Endothelial cell (in vitro differentiated cells): ENCODE measurements at places on chromosomes 2 and 18. TPM values are rescaled to one million over a fixed set of nuclear protein-coding genes. Genes with fewer than 3 reads are reported as not detected.

REG3G gene
- total RNA-seq: not detected

IL36G gene
- total RNA-seq: not detected

DNA sequence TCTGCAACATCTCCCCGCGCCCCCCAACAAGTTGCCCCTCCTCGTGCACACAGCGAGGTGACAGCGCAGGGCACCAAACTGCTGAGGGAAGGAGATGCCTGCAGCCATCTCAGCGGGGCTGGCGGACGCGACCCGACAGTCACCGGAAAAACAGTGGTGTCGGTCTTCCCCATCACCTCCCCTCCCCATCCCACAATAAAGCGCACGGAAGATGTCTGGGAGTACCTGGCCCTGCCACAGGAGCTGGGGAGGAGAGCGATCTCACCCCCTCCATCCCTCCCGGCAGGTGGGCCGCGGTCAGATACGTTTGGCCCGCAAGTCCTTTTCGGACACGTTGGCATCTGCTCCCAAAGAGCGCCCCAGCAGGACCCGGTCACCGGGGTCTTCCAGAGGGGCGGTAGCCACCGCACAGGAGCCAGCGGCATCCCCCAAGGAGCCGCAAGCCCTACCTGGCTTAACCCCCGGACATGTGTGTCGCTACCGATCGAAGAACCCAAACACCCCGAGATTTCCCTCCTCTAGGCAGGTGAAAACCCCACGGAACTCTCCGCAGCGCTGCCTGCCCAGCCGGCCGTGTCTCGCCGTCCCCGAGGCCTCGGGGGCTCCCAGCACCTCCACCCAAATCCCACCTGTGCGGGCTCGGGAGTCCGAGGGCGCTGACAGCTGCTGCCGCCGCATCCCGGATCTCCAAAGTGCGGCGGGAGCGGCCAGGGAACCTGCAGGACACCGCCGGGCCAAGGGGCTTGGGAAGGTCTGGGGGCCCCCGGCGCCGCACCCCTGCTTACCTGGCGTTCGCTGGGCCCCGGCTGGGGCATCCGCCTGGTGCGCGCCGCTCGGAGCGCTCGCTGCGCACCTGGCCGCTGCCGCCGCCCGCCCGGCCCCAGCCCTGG, 657 bp downstream of the ATP8B1 start:
- H3K36me3 ChIP-seq: peaks cover 10% of the 10 kb centered on the region
- peaks cover 17% of the 10 kb centered on the region for H3K27me3 ChIP-seq
- no peak overlapping the region for H3K27ac ChIP-seq
- H3K4me1 ChIP-seq: peaks cover 46% of the 10 kb centered on the region

GRCh38 chr18:74429096-74429495, 28.0 kb downstream of the DIPK1C start:
- H3K4me1 ChIP-seq: peaks cover 2% of the 10 kb centered on the region
- peaks cover 16% of the 10 kb centered on the region for H3K27me3 ChIP-seq
- H3K36me3 ChIP-seq: peaks cover 18% of the 10 kb centered on the region
- H3K4me3 ChIP-seq: no peak overlapping the region
- H3K27ac ChIP-seq: no peak overlapping the region
- no peak for DNase-seq

EFEMP1 gene
- total RNA-seq: 2.3 TPM

GRCh38 chr2:161160226-161161073, at the start of gene TANK:
TSS of gene TANK (plus strand) at chr2:161160428. CDS start at chr2:161179663, 19,235 bp downstream.
- H3K27me3 ChIP-seq: peaks cover 10% of the 10 kb centered on the region
- peaks cover 24% of the 10 kb centered on the region for H3K4me1 ChIP-seq
- H3K4me3 ChIP-seq: peak within 1 kb of the TSS; percentile 100
- no peaks in the 10 kb centered on the region for H3K36me3 ChIP-seq
- H3K27ac ChIP-seq: peak within 1 kb of the TSS; percentile 100

DNA sequence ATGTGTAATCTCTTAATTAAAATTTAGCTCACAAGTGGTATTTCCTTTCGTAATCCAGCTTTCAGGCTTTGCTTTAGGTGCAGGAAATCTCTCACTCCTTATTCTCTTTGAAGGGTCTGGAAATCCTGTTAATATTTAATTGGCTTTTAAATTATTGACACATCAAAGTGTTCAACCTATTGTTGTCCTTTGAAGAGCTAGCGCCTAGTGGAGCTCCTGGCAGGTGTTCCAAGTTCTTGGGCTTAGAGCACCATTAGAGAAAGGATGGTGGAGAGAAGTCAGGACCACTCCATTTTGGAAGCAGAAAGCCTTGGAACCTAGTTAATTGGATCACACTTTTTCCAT, 92.4 kb downstream of the CABLES1 start:
- no peak overlapping the region for H3K27ac ChIP-seq
- H3K4me1 ChIP-seq: peaks cover 37% of the 10 kb centered on the region
- DNase-seq: no peak
- peaks cover 12% of the 10 kb centered on the region for H3K36me3 ChIP-seq
- H3K27me3 ChIP-seq: peaks cover 5% of the 10 kb centered on the region

DNA sequence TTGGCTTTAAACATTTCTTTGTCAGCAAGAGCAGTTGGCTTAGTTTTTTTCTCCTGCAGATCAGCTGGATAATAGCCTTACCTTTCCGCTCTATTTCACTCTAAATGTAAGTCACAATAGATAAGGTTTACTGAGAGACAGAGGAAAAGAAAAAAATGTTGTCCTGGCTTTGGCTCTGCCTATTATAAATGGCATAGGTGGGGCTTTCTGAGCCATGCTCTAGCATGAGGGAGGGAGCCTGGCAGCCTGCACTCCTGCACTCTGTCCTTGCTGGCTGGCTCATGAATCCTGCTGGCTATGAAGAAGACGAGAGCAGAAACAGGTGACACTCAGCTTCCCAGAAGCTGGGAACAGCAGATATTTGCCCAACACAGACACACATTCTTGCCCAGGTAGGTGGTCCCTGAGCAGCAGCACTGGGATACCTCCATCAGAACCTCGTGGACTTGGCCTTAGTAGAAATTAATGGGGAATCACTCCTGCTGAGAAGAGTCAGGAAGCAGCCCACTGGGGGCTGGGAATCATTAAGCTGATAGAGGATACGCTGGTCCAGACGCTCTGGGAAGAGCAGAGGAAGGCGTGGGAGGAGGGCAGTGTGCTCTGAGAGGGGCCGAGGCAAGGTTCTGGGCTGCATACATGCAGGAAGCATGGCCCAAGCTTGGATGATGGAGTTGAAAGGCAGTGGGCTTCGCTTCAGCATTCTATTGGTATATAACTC, 514.4 kb upstream of the HS6ST1 start:
- DNase-seq: no peak
- H3K27me3 ChIP-seq: peaks cover 1% of the 10 kb centered on the region
- no peak overlapping the region for H3K27ac ChIP-seq
- no peak overlapping the region for H3K4me3 ChIP-seq
- peaks cover 4% of the 10 kb centered on the region for H3K4me1 ChIP-seq

SERPINB3 gene
- total RNA-seq: not detected

DNA sequence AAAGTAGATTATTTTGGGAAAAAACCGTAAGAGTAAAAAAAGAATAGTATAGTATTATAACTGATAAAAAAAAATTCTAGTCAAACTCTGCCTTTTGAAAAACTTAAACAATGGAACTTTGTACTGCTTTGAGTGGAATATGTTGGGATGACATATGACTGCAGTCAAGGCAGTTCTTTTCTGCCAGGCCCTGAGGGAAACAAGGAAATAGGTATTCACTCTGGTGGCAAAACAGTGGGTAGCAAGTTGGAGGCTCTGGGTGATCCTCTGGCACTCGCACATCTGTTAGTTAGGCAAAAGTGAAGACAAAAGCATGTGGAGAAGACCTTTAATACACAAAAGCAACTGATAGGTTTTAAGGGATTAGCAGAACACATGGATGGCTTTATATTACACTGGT, 102.2 kb downstream of the ARHGEF33 start:
- peaks cover 4% of the 10 kb centered on the region for H3K36me3 ChIP-seq
- H3K4me1 ChIP-seq: no peaks in the 10 kb centered on the region
- H3K27ac ChIP-seq: no peak overlapping the region
- no peaks in the 10 kb centered on the region for H3K27me3 ChIP-seq
- H3K4me3 ChIP-seq: no peak overlapping the region

GRCh38 chr2:127359520-127359919, 28.3 kb downstream of the MAP3K2 start:
- no peak overlapping the region for H3K27ac ChIP-seq
- H3K27me3 ChIP-seq: no peaks in the 10 kb centered on the region
- DNase-seq: no peak
- peaks cover 7% of the 10 kb centered on the region for H3K4me1 ChIP-seq
- no peaks in the 10 kb centered on the region for H3K36me3 ChIP-seq

PARD6G gene
- 10.4 TPM for total RNA-seq

LDLRAD4 gene
- total RNA-seq: 34.1 TPM

CHRNG gene
- not detected for total RNA-seq

ST6GAL2 gene
- 10.9 TPM for total RNA-seq

MRPL33 gene
- 52.0 TPM for total RNA-seq

DNA sequence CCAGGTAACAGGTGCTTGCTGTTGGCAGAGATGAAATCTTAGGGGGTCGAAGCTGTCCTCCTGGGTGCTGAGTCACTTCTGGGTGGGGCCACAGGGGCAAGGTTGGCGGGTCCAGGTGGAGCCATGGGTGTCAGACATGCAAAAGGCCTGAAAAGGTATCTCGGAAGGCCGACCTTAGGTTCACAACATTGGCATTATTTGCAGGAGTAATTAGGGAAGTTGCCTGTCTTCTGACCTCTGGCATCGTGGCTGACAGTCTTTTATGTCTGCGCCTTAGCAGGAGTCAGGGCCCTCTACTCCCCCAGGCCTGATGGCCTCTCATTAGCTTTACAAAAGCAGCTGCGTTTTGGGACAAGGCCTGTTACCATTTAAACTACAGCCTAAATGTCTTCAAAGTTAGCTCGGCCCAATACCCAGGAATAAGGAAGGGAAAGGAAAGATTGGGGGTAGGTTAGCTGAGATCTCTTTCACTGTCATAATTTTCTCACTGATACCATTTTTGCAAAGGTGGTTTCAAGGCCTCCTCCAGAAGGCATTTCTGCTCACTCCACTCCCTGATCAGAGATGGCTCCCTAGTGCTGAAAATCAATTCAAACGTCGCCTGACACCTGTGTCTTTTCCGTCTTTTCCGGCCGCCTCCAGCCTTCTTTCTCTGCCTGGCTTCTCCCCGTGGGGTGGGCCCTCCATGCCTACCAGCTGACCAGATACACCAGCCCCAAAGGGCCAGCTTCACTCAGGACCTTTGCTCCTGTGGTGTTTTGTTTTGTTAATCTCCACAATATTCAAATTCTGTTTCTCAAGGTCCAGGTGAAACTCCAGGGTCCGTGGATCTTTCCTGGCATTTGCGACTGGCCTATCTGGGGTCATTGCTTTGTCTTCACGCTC, 90.8 kb downstream of the RHOB start:
- no peak for DNase-seq
- H3K27me3 ChIP-seq: peaks cover 9% of the 10 kb centered on the region
- no peak overlapping the region for H3K4me3 ChIP-seq
- H3K36me3 ChIP-seq: peaks cover 3% of the 10 kb centered on the region

ANKRD30B gene
- not detected for total RNA-seq

DNA sequence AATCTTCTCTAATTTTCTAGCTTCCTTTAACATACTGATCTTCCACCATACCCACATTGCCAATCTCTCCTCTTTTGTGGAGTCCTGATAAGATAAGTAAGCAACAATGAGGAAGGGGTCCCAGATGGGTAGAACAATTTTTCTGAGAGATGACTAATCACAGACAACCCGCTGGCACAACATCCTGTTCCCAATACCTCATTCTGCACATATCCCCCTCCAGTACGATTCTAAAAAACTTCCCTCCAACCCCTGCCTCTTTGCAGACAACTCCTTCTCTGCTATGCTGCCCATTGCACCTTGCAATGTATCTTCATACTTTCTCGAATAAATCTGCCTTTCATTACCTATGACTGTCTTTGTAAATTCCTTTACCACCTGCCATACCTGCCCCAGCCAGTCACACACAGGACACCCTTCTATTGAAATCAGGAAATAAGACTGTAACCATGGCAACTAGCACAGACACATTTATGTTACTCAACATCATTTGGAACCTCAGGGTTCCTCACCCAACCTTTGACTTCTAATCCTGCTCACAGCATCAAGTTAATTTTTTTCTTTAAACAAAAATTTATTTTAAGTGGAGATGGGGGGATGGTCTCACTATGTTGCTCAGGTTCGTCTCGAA, 7.4 kb upstream of the EXOC6B start:
- H3K36me3 ChIP-seq: no peaks in the 10 kb centered on the region
- no peak overlapping the region for H3K4me3 ChIP-seq
- H3K4me1 ChIP-seq: peaks cover 15% of the 10 kb centered on the region
- H3K27ac ChIP-seq: peak overlapping the region; percentile 94
- DNase-seq: no peak

CFAP53 gene
- 0.56 TPM for total RNA-seq

DNA sequence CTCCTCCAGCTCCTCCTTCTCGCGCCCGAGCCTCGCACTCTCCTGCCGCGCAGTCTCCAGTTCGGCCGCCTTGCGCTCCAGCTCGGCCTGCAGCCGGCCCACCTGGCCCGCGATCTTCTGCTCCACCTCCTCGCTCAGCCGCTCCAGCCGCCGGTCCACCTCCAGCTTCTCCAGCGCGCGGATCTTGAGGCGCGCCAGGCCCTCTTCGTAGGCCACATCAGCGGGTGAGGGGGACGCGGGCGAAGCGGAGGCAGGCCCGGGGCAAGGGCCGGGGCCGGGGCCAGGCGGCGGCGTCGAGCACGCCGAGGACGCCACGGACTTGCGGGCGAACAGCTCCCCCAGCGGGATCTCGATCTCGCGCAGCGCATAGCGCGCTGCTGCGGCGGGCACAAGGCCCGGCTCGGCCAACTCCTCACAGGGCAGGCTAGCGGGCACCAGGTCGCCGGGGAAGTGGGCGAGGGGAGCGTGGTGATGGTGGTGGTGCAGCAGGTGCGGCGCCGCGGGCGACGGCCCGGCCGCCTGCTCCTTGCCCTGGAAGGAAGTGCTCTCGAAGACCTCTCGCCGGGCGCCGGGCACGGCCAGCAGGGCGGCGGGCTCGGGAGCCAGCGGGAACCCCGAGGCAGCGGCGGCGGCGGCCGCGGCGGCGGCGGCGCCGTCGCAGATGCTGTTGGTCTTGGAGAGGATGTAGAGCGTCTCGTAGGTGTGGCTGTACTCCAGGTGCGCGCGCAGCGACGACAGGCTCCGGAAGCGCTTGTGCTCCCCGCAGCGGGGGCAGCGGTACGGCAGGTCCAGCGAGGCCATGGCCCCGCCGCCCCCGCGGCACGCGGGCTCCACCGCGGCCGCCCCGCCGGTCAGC, 15.2 kb downstream of the FBXO41 start:
- H3K27ac ChIP-seq: no peak overlapping the region
- no peak overlapping the region for H3K4me3 ChIP-seq
- peaks cover 6% of the 10 kb centered on the region for H3K36me3 ChIP-seq
- peak; percentile 44 for DNase-seq
- H3K27me3 ChIP-seq: peaks cover 30% of the 10 kb centered on the region

KCNJ13 gene
- total RNA-seq: not detected

OTOS gene
- total RNA-seq: not detected

- H3K27me3 ChIP-seq: peaks cover 6% of the 10 kb centered on the region
- no peak overlapping the region for H3K27ac ChIP-seq
- no peaks in the 10 kb centered on the region for H3K4me1 ChIP-seq
- DNase-seq: no peak
- H3K36me3 ChIP-seq: no peaks in the 10 kb centered on the region
Measured at GRCh38 chr2:15840148-15840547, 100.2 kb upstream of the MYCN start.
